Naive thymus-derived CD8-positive, alpha-beta T cell (primary cell): ENCODE measurements at places on chromosomes 4 and X. TPM values are rescaled to one million over a fixed set of nuclear protein-coding genes. Genes with fewer than 3 reads are reported as not detected.

DNA sequence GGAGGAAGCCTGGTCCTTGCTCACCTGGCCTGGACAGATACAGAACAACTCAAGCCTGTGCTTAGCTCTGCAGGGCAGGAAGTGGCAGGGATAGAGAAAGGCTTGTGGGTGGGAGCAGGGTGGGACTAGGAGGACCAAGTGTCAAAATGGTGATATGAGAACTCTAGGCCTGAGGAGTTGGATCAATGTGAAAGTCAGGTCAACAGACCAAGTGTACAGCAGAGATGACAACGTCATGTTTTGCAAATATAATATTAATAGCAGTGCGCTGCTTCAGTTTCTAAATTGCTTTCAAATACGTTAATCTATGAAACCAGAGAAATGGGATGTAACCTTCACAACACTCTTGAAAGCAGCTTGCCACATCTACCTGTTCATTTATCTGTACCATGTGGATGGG is 114.2 kb upstream of the MAP3K15 start:
- no peak for DNase-seq

GRCh38 chr4:16750216-16750615 is 148.2 kb downstream of the LDB2 start:
- no peak for DNase-seq

The SGMS2 gene
- total RNA-seq = not detected

DNA sequence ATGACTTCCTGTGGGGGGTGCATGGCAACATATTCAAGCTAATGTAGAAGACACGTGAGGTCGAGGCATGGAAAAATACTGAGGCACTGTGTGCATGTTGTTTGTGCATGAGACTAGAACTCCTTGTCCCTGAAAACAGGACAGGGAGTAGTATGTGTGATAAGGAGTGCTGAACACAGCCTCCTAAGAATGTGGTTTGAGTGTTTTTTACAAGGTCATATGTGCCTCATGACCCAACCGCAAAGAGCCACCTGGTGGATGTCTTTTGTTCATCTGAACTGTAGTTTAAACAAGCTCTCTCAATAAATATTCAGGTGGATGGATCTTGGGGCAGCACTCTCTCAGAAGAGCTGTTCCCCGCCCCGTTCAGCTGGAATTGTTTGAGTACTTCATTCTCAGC is 226.6 kb downstream of the NLGN4X start:
- no peak for DNase-seq

DNA sequence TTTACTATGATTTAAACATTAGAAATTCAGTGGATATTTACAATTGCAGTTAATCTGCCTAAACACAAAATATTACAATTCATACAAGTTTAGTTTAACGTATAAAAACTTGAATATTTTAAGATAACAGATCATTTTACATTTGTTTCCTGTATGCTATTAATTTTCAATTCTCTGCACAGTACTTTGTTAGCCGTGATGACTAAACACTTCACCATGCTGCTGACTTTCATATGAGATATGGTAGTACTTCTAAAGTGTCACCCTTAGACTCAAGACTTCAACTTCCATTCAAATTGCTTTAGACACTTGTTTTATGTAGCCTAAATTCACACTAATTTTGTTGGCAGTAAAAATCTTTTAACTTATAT is 1646.4 kb upstream of the ADGRL3 start:
- DNase-seq = no peak

The PRDM5 gene
- 3.5 TPM for total RNA-seq

GRCh38 chr4:65033899-65034298 is 624.6 kb upstream of the TECRL start:
- DNase-seq = no peak

- no peak for DNase-seq
These were observed 108.7 kb upstream of the PAK3 start for GRCh38 chrX:110987292-110987691.

DNA sequence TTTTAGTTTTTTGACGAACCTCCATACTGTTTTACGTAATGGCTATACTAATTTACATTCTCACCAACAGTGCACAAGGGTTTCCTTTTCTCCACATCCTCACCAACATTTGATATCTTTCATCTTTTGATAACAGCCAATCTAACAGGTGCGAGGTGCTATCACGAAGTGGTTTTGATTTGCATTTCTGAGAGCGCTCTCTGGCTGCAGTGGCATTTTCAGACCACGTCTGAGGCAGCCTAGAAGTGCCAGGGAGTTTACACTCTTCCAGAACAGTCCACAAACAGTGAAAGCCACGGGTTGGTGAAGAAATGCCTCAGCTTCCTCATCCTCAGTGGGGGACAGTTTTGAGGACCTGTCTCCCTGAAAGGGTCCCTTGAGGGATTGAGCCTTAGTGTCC is 471.0 kb downstream of the BCOR start:
- DNase-seq = no peak

GRCh38 chr4:123580981-123581664 is 184.5 kb downstream of the SPRY1 start:
- no peak for DNase-seq

DNA sequence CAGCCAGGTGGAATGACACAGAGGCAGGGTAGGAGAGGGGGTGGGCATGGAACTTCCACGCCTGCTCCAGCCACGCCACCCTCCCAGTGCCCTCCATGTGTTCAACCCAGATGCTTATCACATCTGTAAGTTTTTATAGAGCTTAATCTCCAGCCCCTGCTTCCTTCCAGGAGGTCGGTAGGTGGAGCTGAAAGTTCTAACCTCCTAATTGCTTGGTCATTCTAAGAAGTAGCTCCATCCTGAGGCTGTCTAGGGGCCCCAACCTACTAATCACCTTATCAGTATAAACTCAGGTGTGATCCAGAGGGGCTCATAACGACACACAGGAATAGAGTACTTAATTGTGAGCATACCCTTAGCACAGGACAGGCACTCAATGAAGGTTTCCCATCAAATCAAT is 18.3 kb downstream of the QDPR start:
- DNase-seq = no peak

GRCh38 chr4:185721190-185722028 is 90.6 kb downstream of the SORBS2 start:
- no peak for DNase-seq

The MAGED4B gene
- 3.5 TPM for total RNA-seq

The UGT2B11 gene
- not detected for total RNA-seq

DNA sequence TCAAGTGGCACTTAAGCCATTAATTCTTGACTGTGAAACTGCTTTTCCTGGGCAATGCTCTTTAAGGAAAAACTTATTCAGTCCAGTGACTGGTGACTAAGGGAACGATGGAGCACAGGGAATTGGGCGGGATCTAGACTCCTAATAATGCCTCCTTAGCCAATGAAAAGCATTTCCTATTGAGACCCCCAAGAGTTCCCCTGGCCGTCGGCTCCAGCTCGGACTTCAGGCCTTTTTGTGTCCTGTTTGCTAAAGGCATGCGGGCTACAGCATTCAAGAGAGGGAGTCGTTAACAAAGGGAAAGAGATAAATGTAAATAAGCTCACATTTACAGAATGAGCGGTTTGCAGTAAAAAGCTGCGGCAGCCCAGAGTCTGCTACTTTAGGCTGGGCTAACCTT is at the start of gene LPAR4:
Gene LPAR4, plus strand, starts transcription at position 232 of the 400 bp plus-strand sequence. CDS start 7,150 bp downstream, outside the sequence.
- DNase-seq = no peak

DNA sequence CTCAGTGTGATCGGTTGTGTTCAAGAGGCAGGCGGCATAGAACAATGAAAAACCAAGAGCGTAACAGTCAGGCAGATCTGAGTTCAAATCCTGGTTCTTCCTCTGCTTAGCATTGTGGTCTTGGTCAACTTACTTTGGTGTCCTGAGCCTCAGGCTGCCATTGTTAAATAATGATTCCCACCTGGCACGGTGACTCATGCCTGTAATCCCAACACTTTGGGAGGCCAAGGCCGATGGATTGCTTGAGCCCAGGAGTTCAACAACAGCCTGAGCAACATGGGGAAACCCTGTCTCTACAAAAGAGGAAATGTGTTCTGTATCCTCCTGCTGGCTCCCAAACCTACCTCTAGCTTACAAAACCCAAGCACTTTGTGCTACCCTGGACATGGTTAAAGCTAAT is 129.0 kb upstream of the STX18 start:
- DNase-seq = no peak

- peak; percentile 2 for DNase-seq
These were observed 45.5 kb downstream of the TMEM144 start for GRCh38 chr4:158255727-158256324.

GRCh38 chr4:78414116-78414515 is 137.5 kb upstream of the ANXA3 start:
- DNase-seq = no peak

The CDS1 gene
- total RNA-seq = 0.70 TPM

DNA sequence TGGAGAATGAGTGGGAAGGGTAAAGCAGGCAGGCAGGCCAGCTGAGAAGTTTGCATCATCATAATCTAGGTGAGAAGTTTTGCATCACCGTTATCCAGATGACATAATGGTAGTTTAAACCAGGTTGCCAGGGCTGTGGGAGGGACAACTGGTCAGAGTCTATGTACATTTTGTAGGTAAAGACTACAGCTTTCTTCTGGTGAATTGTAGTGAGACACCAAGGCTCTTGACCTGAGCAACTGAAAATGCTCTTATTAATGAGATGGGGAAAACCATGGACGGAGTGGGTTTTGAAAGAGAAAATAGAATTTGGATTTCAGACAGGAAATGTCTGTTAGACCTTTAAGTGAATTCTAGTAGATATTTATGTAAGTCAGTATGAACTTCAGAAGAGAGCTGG is 76.0 kb upstream of the VEGFC start:
- DNase-seq = no peak

DNA sequence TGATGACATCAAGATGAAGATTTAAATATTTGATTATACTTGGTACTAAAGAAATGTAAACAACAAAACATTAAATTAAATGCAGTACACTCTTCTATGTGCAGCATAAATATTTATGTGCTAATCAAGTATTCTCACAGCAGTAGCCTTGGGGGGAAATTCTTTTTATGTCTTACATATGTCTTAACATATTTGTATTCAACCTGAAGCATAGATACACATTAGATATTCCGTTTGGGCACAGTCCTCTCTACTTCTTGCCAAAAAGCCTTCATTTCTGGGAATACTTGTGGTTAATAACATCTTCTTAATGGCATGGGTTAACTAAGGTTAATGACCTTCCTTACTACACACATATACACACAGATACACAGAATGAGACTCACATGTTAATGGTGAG is 19.8 kb downstream of the TMPRSS11F start:
- DNase-seq = no peak

GRCh38 chr4:8304827-8305695 is 35.5 kb downstream of the HTRA3 start:
- DNase-seq = no peak

GRCh38 chr4:3870567-3870962 is 104.4 kb downstream of the ADRA2C start:
- no peak for DNase-seq

GRCh38 chrX:119015407-119016237 is 41.2 kb downstream of the LONRF3 start:
- DNase-seq = no peak

DNA sequence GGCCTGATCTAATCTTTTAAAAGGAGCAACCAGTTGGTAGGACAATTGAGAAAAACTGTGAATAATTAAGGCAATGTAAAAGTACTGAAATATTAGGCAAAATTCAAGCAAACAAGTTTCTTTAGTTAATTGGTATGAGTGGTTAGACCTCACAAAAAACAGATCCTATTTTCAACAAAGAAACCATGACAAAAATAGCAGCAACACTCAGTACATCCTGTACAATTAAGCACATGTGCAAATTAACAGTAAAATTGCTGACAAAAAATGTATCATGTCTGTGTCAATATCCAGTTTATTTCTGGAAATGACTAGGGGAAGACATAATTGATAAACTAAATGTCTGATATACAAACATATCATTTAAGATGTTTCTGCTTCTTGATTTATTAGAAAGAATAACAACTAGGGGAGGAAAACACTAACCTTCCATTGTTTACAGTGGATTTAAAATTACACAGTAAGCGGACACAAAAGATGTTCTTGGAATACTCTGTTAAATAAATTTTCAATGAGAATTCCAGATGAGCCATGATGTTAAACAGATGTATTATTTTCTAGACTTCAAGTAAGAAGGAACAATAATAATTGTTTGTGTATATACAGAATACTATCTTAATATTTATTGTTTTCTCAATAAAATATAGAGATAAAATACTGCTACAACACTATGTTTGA is 638.9 kb downstream of the SPRY1 start:
- no peak for DNase-seq

- no peak for DNase-seq
These were observed 1011.5 kb downstream of the PCDH19 start for GRCh38 chrX:99398545-99398944.

The GLRA2 gene
- total RNA-seq = not detected

The TMPRSS11E gene
- total RNA-seq = not detected

DNA sequence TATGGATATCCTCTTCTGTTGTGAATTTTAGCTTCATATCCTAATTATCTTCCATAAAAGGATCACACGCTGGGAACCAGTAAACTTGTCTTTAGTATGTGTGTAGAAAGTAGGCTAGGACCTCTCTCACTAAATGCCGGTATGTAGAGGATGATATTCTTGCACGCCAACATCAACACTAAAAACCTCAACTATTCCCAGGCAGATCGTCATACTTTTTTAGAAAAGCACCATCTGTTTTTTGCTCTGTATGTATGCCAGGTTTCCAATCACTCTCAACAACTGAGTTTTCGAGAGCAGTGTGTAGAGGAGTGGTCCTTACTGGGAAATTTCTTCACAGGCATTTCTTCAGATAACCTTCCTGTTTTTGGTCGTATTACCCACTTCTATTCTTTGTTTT is 283.6 kb downstream of the GALNTL6 start:
- no peak for DNase-seq

The DGAT2L6 gene
- not detected for total RNA-seq

The EFHC2 gene
- total RNA-seq = 2.0 TPM

DNA sequence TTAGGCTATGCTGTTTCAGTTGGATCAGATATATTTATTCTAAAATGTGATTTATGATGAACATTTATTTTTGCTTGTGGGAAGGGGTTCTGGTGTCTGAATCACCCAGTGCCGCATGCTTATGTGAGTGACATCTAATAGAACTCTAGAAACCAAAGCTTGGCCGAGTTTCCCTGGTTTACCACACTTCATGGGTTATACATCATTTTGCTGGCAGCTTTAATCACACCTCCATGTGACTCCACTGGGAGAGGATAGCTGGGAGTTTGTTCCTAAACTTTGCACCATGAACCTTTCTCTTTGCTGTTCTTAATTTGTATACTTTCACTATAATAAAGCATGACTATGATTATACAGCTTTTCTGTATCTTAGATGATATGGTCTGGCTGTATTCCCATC is 382.9 kb downstream of the INPP4B start:
- DNase-seq = no peak

The ART3 gene
- not detected for total RNA-seq

- no peak for DNase-seq
These were observed 317 bp downstream of the CMC4 start for GRCh38 chrX:155070663-155070974.

The SATL1 gene
- total RNA-seq = not detected

DNA sequence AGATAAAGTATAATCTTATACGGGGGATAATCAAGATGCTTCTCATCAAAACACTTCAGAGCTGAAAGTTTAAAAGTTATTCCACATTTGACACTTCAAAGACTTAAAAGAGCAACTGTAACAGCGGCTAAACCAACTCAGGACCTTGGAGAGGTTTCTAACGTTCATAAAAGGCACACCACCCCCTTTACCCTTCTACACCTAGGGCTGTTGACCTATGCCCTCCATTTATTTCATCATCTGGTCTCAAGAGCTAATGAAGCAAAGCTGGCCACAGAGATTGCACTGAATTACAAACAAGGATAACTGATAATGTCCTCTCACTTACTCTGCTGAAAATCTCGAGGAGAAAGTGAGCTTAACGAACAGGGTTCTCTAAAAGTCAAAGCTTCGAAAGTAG is 1.1 kb upstream of the RPS6KA6 start:
- DNase-seq = no peak
